ENCODE measurements at places on chromosomes 5 and 9. TPM values are rescaled to one million over a fixed set of nuclear protein-coding genes. Genes with fewer than 3 reads are reported as not detected.

GRCh38 chr5:95959888-95960666 is 1.6 kb downstream of the ELL2 start:
- H3K4me1 ChIP-seq = peaks cover 46% of the 10 kb centered on the region
- H3K27ac ChIP-seq = peak overlapping the region; percentile 96
- H3K36me3 ChIP-seq = peaks cover 6% of the 10 kb centered on the region
- no peaks in the 10 kb centered on the region for H3K27me3 ChIP-seq
- DNase-seq = peak; percentile 60

GRCh38 chr9:2459756-2460155 is 161.8 kb upstream of the VLDLR start:
- no peak overlapping the region for H3K27ac ChIP-seq
- no peaks in the 10 kb centered on the region for H3K27me3 ChIP-seq
- H3K4me3 ChIP-seq = no peak overlapping the region
- no peaks in the 10 kb centered on the region for H3K4me1 ChIP-seq
- DNase-seq = no peak

DNA sequence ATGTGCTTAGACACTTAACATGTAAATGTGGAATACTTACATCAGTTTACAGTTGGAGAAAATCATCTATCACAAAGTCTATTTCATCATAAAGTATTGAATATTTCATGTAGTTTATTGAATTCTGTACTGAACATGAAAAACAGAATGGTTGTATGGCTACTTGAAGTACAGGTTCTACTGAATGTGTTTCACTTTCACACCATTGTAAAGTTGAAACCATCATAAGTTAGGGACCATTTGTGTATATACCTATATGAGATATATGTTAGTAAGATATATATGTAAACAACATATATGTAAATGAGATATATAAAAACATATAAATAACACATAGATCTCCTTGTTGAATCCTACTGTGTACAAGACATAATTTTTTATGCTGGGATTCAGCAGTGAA is 63.0 kb upstream of the TAF11L2 start:
- no peak overlapping the region for H3K27ac ChIP-seq
- no peak overlapping the region for H3K4me3 ChIP-seq
- H3K4me1 ChIP-seq = peaks cover 8% of the 10 kb centered on the region
- DNase-seq = no peak
- H3K27me3 ChIP-seq = peaks cover 3% of the 10 kb centered on the region

DNA sequence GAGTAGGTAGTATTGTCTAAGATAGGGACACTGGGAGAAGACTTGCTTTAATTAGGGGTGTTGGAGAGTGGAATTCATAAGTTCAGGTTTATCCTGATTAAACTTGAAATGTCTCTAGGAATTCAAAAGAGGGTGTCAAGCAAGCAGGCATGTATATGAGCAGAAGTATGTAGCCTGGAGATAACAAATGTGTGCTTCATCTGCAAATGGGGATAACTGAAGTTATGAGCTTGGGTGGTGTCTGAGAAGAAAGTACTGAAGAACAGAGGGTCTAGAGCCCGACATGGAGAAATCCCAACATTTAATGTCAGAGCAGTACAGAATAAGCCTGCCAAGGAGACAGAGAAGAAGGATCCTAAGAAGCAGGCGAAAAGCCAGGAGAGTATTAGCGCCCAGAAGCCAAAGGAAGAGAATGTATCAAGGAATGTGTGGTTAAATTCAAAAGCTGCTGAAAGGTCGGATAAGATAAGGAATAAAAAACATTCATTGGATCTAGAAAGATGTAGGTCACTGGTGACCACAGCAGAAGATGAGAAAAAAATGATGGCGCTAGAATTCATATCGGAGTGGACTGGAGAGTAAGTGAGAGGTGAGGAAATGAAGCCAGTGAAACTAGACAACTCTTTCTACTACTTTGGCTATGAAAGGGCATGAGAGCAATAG is 401.5 kb upstream of the PIK3R1 start:
- H3K27me3 ChIP-seq = no peaks in the 10 kb centered on the region
- H3K4me1 ChIP-seq = peaks cover 4% of the 10 kb centered on the region
- no peaks in the 10 kb centered on the region for H3K36me3 ChIP-seq
- DNase-seq = no peak
- no peak overlapping the region for H3K27ac ChIP-seq

DNA sequence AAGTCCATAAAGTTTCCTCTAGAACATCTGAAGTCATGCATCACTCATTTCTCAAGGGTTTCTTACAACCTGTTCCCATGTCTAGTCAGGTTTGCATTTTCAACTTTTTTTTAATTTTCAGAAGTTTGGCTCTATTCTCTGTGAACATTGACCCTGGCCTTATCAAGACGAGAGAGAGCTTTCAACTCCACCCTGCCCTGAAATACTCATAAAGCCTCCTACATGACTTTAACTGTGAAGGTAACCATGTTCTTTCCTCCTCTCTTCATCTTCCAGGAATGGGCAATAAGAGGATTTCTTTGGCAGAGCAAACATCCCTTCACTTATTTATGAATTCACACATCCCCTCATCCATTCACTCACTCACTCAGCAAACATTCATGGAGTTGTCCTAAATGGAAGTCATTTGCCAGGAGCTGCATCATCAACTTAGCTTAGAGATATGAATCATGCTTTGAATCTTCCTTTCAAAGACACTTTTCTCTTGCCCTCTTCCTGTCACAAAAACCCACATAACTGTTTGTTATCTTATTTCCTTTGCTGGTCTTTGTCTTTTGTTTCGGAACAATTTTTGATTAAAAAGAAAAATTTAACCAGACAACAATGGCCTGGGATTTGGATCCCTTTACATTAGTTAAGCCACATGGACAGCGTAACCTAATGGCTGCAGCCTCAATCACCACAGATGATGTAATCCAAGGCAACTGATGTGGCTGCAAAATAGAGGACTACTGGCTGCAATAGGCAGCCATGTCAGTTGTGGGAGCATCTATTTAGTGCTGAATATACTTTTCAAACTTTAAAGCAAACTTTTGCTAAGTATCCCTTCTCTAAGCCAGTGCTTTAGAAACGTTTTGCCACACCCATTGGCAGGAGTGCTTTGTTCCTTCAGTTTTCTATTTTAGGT is 43.0 kb upstream of the GNAQ start:
- no peak overlapping the region for H3K4me3 ChIP-seq
- H3K36me3 ChIP-seq = no peaks in the 10 kb centered on the region
- no peak overlapping the region for H3K27ac ChIP-seq
- no peaks in the 10 kb centered on the region for H3K4me1 ChIP-seq

GRCh38 chr5:179260324-179261070 is 84.8 kb downstream of the ADAMTS2 start:
- DNase-seq = peak; percentile 61
- no peak overlapping the region for H3K4me3 ChIP-seq
- peaks cover 24% of the 10 kb centered on the region for H3K4me1 ChIP-seq
- peaks cover 24% of the 10 kb centered on the region for H3K36me3 ChIP-seq
- H3K27me3 ChIP-seq = no peaks in the 10 kb centered on the region
- peak overlapping the region; percentile 33 for H3K27ac ChIP-seq

- no peak for DNase-seq
- no peak overlapping the region for H3K4me3 ChIP-seq
- peaks cover 5% of the 10 kb centered on the region for H3K27me3 ChIP-seq
- peaks cover 3% of the 10 kb centered on the region for H3K4me1 ChIP-seq
- H3K27ac ChIP-seq = no peak overlapping the region
- no peaks in the 10 kb centered on the region for H3K36me3 ChIP-seq
These were observed 20.6 kb upstream of the ZFYVE16 start for GRCh38 chr5:80387063-80387768.

- H3K4me1 ChIP-seq = peaks cover 13% of the 10 kb centered on the region
- no peak for DNase-seq
- H3K27me3 ChIP-seq = no peaks in the 10 kb centered on the region
- H3K27ac ChIP-seq = peak overlapping the region; percentile 69
- no peaks in the 10 kb centered on the region for H3K36me3 ChIP-seq
These were observed 132.9 kb downstream of the TRPM3 start for GRCh38 chr9:70988551-70988950.

DNA sequence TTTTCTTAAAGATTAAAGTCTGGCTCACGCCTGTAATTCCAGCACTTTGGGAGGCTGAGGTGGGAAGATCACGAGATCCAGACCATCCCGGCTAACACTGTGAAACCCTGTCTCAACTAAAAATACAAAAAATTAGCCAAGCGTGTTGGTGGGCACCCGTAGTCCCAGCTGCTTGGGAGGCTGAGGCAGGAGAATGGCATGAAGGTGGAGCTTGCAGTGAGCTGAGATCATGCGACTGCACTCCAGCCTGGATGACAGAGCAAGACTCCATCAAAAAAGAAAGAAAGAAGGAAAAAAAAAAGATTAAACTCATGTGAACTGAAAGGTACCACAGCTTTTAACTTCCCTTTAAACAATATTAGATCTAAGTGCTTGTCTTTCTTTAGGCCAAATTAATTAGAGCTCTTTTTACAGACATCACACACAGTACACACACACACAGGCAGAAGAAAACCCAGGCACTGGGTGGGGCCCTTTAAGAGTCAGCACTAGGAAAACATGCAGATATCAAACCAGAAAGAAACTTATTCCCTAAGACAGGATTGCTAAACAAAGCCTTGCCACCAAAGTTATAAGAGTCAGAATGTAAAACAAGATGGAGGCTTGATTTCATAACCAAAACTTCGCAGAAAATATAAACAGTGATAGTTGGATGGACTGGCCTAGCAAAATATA is 29.3 kb upstream of the UHRF2 start:
- H3K27me3 ChIP-seq = no peaks in the 10 kb centered on the region
- peaks cover 25% of the 10 kb centered on the region for H3K4me1 ChIP-seq
- H3K4me3 ChIP-seq = peak overlapping the region; percentile 42
- H3K27ac ChIP-seq = peak overlapping the region; percentile 99
- DNase-seq = peak; percentile 25

DNA sequence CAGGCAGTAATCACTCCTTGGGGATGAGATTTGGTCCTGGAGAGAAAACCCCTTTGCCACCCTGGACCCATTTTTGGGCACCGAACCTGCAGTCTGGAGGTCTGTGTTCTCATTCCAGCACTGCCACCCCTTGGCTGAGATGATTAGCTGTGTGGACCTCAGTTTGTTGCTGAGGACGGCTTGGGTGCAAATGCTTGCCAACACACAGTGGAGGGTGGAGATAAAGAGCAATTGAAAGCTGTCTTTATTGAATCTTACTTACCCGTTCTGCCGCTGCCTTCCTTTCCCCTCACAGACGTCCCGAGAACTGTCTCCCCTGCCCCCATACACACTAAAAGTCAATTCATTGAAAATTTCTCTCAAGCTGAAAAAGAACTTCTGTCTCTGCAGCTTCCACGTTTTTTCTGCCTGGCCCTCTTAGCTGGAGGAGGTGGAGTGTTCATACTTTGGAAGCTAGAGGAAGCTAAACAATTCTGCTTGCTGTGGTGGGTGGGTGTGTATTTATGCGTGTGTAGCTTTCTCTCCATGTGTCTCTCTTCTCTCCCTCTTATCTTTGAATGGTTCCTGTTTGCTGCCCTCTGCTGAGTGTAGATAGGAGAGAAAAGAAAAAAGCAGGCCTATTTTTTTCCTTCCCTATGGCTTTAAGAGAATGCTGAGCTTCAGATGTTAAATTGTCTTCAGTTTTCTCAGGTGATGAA is 6.6 kb downstream of the GALNT10 start:
- no peaks in the 10 kb centered on the region for H3K27me3 ChIP-seq
- peaks cover 5% of the 10 kb centered on the region for H3K36me3 ChIP-seq
- H3K4me1 ChIP-seq = peaks cover 52% of the 10 kb centered on the region
- no peak for DNase-seq
- H3K4me3 ChIP-seq = no peak overlapping the region
- H3K27ac ChIP-seq = no peak overlapping the region

DNA sequence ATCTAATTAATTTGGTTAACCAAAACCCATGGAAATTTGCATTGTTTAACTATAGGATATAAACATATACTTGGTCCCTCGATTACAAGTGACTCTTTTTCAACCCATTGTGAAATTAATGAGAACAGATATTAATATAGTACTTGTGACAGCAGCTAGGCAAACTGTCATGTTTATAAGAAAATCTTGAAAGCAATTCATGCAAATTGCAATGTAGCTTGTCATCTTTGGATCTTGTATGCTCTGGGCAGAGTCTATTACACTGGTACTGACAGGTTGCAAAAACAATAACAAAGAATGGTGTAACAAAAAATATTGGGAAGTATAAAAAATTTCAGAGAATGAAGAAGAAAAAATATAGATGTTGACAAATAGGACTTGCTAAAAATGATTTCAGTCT is 941.0 kb downstream of the DNAH5 start:
- H3K36me3 ChIP-seq = no peaks in the 10 kb centered on the region
- no peak overlapping the region for H3K4me3 ChIP-seq
- no peaks in the 10 kb centered on the region for H3K27me3 ChIP-seq
- DNase-seq = no peak
- H3K27ac ChIP-seq = no peak overlapping the region

DNA sequence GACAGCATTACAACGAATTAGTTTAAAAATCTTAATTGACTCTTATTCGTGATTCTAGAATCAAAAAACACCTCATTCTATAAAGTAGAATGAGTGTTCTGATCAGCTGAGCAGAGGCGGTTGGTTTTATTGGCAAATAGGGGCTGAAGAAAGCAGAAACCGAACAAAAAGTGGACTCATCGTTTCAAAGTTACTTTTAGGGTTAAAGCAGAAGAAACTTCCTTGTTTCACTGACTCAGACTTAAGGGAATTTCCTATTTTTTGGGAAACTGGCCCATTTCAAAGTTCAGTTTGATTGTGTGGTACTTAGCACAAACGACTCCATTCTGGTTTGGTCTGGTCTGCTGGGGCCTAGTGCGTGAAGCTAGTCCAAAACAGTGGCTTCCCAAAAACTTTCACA is 862 bp upstream of the NDUFB6 start:
- no peak overlapping the region for H3K27ac ChIP-seq
- no peaks in the 10 kb centered on the region for H3K27me3 ChIP-seq
- H3K4me1 ChIP-seq = peaks cover 18% of the 10 kb centered on the region
- no peak for DNase-seq
- H3K36me3 ChIP-seq = peaks cover 3% of the 10 kb centered on the region

DNA sequence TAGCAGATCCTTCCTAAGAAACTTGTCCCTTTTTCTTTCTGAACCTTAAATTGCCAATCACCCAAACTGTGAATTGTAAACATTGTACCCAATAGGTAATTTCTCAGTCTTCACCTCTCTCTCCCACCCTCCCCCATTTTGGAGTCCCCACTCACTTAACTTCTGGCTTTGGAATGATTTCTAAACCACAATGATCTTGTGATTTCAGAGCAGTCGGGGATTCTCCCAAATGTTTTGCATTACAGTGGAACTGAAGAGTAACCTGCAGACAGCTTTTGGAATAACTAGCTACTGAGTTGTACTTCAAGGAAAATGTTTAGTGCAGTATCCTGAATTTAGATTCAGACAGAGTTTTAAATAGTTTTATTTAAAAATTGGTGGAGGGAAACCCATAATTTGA is 19.2 kb downstream of the SLC27A6 start:
- H3K4me1 ChIP-seq = no peaks in the 10 kb centered on the region
- H3K4me3 ChIP-seq = no peak overlapping the region
- H3K27me3 ChIP-seq = no peaks in the 10 kb centered on the region
- DNase-seq = no peak
- no peak overlapping the region for H3K27ac ChIP-seq

Gene CDKN2B-AS1
- total RNA-seq = 15.2 TPM

Gene CCDC171
- 5.8 TPM for total RNA-seq

Gene SLC34A3
- not detected for total RNA-seq

Gene TMEM232
- 1.4 TPM for total RNA-seq

Gene SLIT3
- total RNA-seq = 38.3 TPM

Gene SPEF2
- 12.7 TPM for total RNA-seq

Gene ROPN1L
- 0.59 TPM for total RNA-seq

Gene AK8
- total RNA-seq = 1.1 TPM

Gene ANKRD31
- total RNA-seq = 0.29 TPM
